ENCODE measurements at places on chromosomes 1 and 21. TPM values are rescaled to one million over a fixed set of nuclear protein-coding genes. Genes with fewer than 3 reads are reported as not detected.

The OR2M3 gene
- not detected for total RNA-seq

The KDM1A gene
- 106 TPM for total RNA-seq

The CCDC190 gene
- not detected for total RNA-seq

The AMY2A gene
- not detected for total RNA-seq

The RFX5 gene
- total RNA-seq: 37.7 TPM

The MYOG gene
- total RNA-seq: not detected

The RAVER2 gene
- total RNA-seq: 8.5 TPM

The HTR6 gene
- not detected for total RNA-seq

The FAM72C gene
- total RNA-seq: not detected

The AKR7A2 gene
- 31.4 TPM for total RNA-seq

The CENPF gene
- total RNA-seq: 0.85 TPM

The GUCA2B gene
- not detected for total RNA-seq

The STK40 gene
- total RNA-seq: 35.7 TPM

The NIBAN1 gene
- 138 TPM for total RNA-seq

The C1orf94 gene
- total RNA-seq: not detected

The KIF14 gene
- 1.0 TPM for total RNA-seq

The BARHL2 gene
- not detected for total RNA-seq

The WDR64 gene
- not detected for total RNA-seq

The CR1 gene
- not detected for total RNA-seq

The NECTIN4 gene
- 81.0 TPM for total RNA-seq

The NEK2 gene
- total RNA-seq: under 0.01 TPM

The CLEC20A gene
- total RNA-seq: not detected

The SH2D1B gene
- total RNA-seq: 0.07 TPM

The SUSD4 gene
- 1.1 TPM for total RNA-seq

The FCRL4 gene
- total RNA-seq: not detected

The CSF3R gene
- total RNA-seq: not detected

The GSTM5 gene
- not detected for total RNA-seq

The SDC3 gene
- 2.7 TPM for total RNA-seq

The SH2D2A gene
- total RNA-seq: 2.1 TPM

The SESN2 gene
- 76.2 TPM for total RNA-seq

The TINAGL1 gene
- 88.2 TPM for total RNA-seq

The CACNA1E gene
- under 0.01 TPM for total RNA-seq

The PROK1 gene
- not detected for total RNA-seq

The AADACL4 gene
- total RNA-seq: not detected

The HSD3B2 gene
- not detected for total RNA-seq

Measured in nasal cavity respiratory epithelium epithelial cell of viscerocranial mucosa (primary cell).